Spleen (tissue), 13 donors: ENCODE measurements at places on chromosomes 2 and 18. TPM values are rescaled to one million over a fixed set of nuclear protein-coding genes. Genes with fewer than 3 reads are reported as not detected.
A peak's percentile ranks its signal among the peaks of the same experiment; 100 is the strongest.

DNA sequence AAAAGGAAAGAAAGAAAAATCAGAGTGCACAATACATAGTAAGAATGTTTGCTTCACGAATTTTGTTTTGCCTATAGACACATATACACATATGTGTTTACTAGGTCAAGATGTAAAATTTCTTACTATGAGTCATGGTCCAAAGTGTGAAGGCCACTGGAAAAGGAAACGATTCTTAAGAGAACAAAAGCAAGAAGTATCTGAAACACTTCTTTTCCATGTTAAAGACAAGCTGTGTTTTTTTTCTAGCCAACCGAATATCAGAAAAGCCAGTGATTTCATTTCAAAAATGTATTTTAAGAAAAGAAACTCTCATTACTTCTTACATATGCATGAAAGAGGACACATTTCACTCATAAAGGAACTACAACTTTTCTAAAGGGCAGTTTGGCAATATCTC is 24.9 kb downstream of the PECR start:
- peak overlapping the region; percentile 86 for H3K27ac ChIP-seq
- H3K4me3 ChIP-seq = no peak overlapping the region
- DNase-seq = no peak
- H3K4me1 ChIP-seq = peaks cover 23% of the 10 kb centered on the region
- H3K27me3 ChIP-seq = no peaks in the 10 kb centered on the region
- no peaks in the 10 kb centered on the region for H3K36me3 ChIP-seq

DNA sequence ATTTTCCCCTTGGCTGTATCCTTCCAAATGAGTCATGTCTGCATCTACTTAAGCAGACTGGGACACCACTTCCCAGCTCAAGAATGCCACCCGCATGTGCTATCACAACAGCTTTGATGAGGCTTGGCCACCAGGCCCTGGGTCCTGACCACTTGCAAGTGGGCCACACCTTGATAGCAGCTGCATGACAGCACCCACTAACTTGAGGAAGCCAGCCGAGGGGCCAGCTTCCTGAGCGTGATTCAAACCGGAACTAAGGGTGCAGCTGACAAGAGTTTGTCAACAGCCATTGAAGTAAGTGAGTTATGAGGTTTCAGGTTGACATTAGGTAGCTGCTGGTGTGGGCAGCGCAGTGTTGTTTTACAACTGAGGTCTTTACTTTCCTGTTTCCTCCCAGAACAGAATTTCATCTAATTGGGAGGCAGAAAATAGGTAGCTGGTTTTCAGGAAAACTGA is 54.4 kb downstream of the EPHA4 start:
- DNase-seq = peak; percentile 90
- peaks cover 37% of the 10 kb centered on the region for H3K4me1 ChIP-seq
- H3K27me3 ChIP-seq = no peaks in the 10 kb centered on the region
- H3K4me3 ChIP-seq = no peak overlapping the region
- H3K36me3 ChIP-seq = no peaks in the 10 kb centered on the region
- H3K27ac ChIP-seq = peak overlapping the region; percentile 65

- DNase-seq = no peak
- H3K36me3 ChIP-seq = no peaks in the 10 kb centered on the region
- H3K27ac ChIP-seq = no peak overlapping the region
- no peak overlapping the region for H3K4me3 ChIP-seq
- no peaks in the 10 kb centered on the region for H3K4me1 ChIP-seq
These were observed 34.6 kb upstream of the RNF125 start for GRCh38 chr18:31983976-31984375.

Gene TWSG1
- 18.0 TPM for total RNA-seq

GRCh38 chr2:105746177-105747080 is 1.7 kb downstream of the NCK2 start:
- peak overlapping the region; percentile 87 for H3K27ac ChIP-seq
- H3K36me3 ChIP-seq = no peaks in the 10 kb centered on the region
- peaks cover 65% of the 10 kb centered on the region for H3K4me1 ChIP-seq
- DNase-seq = peak; percentile 96

GRCh38 chr2:217085543-217085942 is 225.7 kb upstream of the TNP1 start:
- no peak overlapping the region for H3K4me3 ChIP-seq
- H3K4me1 ChIP-seq = peaks cover 13% of the 10 kb centered on the region
- H3K27me3 ChIP-seq = no peaks in the 10 kb centered on the region

Gene SGPP2
- 1.6 TPM for total RNA-seq

GRCh38 chr2:119694470-119694844 is 15.5 kb downstream of the TMEM177 start:
- H3K4me3 ChIP-seq = no peak overlapping the region
- no peaks in the 10 kb centered on the region for H3K27me3 ChIP-seq
- peak; percentile 27 for DNase-seq
- peaks cover 4% of the 10 kb centered on the region for H3K36me3 ChIP-seq
- H3K27ac ChIP-seq = no peak overlapping the region
- H3K4me1 ChIP-seq = no peaks in the 10 kb centered on the region

Gene IL36A
- total RNA-seq = not detected

GRCh38 chr2:134572314-134573084 is 146.3 kb downstream of the TMEM163 start:
- H3K36me3 ChIP-seq = no peaks in the 10 kb centered on the region
- H3K4me3 ChIP-seq = no peak overlapping the region
- DNase-seq = no peak
- no peak overlapping the region for H3K27ac ChIP-seq

DNA sequence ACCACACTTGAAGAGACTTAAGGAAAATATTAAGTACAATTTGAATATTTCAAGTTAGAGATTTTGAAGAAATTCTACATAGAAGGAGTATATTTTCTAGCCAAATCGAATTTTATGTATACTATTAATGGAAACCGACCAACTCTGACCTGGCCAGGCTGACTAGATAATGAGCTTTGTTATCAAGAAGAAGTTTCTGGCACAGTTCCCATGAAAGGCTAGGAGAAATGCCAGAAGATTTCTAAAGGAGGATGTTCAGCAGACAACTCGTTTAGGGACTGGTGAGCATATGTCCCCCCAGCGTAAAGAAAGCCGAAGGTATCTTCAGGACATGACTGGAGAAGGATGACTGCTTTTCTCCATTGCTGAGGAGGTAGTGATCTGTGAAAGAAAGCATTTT is 127.3 kb downstream of the DIS3L2 start:
- H3K4me3 ChIP-seq = no peak overlapping the region
- no peaks in the 10 kb centered on the region for H3K27me3 ChIP-seq
- H3K4me1 ChIP-seq = no peaks in the 10 kb centered on the region
- H3K36me3 ChIP-seq = no peaks in the 10 kb centered on the region
- no peak overlapping the region for H3K27ac ChIP-seq

Gene SPP2
- total RNA-seq = not detected

DNA sequence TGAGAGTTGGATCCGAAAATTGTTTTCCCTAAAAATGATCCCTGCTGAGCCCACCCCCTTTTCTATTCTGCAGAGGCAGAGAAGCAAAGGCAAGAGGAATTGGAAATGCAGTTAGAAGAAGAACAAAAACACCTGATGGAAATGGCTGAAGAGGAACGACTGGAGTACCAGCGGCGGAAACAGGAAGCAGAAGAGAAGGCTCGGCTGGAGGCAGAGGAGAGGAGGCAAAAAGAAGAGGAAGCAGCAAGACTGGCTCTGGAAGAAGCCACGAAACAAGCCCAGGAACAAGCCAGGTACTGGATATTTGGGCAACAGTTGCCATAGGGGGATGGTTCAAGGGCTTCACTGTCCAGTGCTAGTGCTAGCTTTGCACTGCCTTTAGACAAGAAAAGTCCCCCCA is 41.7 kb downstream of the SUMO1 start:
- H3K27me3 ChIP-seq = no peaks in the 10 kb centered on the region
- no peak overlapping the region for H3K4me3 ChIP-seq
- H3K4me1 ChIP-seq = no peaks in the 10 kb centered on the region
- no peak overlapping the region for H3K27ac ChIP-seq

Gene KATNAL2
- 4.5 TPM for total RNA-seq

- H3K4me1 ChIP-seq = no peaks in the 10 kb centered on the region
- no peak overlapping the region for H3K27ac ChIP-seq
- no peak overlapping the region for H3K4me3 ChIP-seq
These were observed 77.1 kb upstream of the TNP1 start for GRCh38 chr2:216936954-216937357.

DNA sequence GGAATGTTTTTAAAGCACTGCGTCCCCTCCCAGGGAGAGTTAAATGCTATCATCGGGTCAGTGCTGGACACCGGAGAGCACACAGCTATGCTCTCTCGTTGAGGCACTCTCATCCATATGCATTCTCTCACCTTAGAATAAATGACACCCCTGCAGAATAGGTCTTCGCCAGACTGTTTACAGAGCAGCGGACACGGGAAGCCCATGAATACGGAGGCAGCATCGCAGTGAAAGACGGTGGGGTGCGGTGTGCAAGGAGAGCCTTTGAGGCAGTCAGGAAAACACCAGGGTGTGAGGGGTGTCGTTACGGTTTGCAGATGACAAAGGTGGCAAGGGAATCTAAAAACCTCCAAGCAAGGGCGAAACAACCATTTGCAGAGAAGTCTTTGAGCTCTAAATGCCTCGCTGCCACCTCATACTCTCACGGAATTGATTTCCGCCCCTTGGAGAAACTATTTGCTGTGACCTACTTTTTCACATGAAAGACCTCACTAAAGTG is 169.2 kb upstream of the FHL2 start:
- DNase-seq = no peak
- no peaks in the 10 kb centered on the region for H3K4me1 ChIP-seq
- no peaks in the 10 kb centered on the region for H3K36me3 ChIP-seq
- H3K4me3 ChIP-seq = no peak overlapping the region

DNA sequence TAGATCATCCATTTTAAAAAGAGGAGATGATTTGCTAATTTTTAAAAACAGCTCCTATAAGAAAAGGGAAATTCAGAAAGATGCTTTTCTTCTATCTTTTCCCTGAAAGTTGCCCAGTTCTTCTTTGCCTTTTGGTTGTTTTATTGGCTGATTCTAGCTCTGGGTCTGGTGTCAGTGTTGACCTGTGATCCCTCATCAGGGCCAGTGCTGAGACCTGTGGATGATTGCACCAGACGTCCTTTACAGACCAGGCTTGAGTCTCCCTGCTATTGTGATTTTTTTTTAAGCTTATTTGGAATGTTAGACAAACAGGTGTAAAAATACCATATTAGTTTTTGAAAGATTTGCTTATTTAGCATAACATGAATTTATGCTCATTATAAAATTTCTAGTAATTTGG is 88.2 kb downstream of the ACSL3 start:
- H3K27ac ChIP-seq = no peak overlapping the region
- H3K4me3 ChIP-seq = no peak overlapping the region
- H3K4me1 ChIP-seq = no peaks in the 10 kb centered on the region

GRCh38 chr2:227308784-227309183 is 16.3 kb upstream of the MFF start:
- no peaks in the 10 kb centered on the region for H3K36me3 ChIP-seq
- H3K27me3 ChIP-seq = no peaks in the 10 kb centered on the region
- H3K4me3 ChIP-seq = no peak overlapping the region
- no peaks in the 10 kb centered on the region for H3K4me1 ChIP-seq
- H3K27ac ChIP-seq = no peak overlapping the region

DNA sequence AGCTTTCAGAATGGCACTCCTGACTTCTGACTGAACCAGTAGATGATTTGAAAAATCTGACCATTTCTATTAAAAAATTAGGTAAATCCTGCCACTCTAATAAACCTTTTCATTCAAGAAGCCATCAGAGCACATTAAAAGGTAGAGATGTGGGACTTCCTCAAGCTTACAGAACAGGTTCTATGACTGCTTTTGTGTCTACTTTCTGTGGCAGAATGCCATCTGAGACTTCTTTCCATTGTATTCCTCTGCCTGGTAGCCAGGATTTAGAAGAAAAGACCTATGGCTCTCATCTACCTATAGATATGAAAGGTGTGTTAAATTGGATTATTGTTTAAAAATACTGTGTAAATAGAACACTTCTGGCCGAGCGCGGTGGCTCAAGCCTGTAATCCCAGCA is 99.9 kb upstream of the NABP1 start:
- no peak overlapping the region for H3K4me3 ChIP-seq
- no peaks in the 10 kb centered on the region for H3K4me1 ChIP-seq
- H3K27me3 ChIP-seq = no peaks in the 10 kb centered on the region

Gene CAPN13
- not detected for total RNA-seq

Gene DYSF
- 195 TPM for total RNA-seq

Gene GREB1L
- 0.69 TPM for total RNA-seq

Gene RBM45
- 14.4 TPM for total RNA-seq

GRCh38 chr2:9740382-9741073 is 102.7 kb upstream of the TAF1B start:
- no peaks in the 10 kb centered on the region for H3K36me3 ChIP-seq
- H3K4me3 ChIP-seq = no peak overlapping the region
- no peak for DNase-seq
- H3K27ac ChIP-seq = no peak overlapping the region
- H3K27me3 ChIP-seq = no peaks in the 10 kb centered on the region

GRCh38 chr18:57544936-57545660 is 41.4 kb downstream of the FECH start:
- no peak overlapping the region for H3K27ac ChIP-seq
- H3K4me3 ChIP-seq = no peak overlapping the region
- peaks cover 8% of the 10 kb centered on the region for H3K36me3 ChIP-seq
- no peak for DNase-seq

DNA sequence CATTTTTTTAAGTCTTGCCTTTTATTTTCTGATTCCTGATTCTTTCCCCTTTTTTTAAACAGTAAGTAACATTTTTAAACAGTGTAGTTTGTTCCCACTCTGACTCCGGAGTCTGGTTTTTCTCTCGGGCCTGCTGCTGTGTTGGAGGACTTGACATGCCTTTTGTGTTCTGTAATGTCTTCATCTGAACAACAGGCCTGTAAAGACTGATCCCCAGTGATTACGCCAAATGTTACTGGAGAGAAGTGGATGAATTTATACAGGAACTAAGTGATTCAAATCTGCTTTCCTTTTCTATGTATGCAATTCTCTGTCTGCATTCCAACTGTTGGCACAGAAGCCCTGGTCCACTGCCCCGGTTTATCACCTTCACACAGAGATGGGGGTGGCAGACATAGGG is 54.3 kb upstream of the RMDN2 start:
- peaks cover 10% of the 10 kb centered on the region for H3K4me1 ChIP-seq
- H3K27me3 ChIP-seq = no peaks in the 10 kb centered on the region
- H3K27ac ChIP-seq = no peak overlapping the region
- DNase-seq = no peak
- no peak overlapping the region for H3K4me3 ChIP-seq
- no peaks in the 10 kb centered on the region for H3K36me3 ChIP-seq

Gene HADHA
- total RNA-seq = 134 TPM

DNA sequence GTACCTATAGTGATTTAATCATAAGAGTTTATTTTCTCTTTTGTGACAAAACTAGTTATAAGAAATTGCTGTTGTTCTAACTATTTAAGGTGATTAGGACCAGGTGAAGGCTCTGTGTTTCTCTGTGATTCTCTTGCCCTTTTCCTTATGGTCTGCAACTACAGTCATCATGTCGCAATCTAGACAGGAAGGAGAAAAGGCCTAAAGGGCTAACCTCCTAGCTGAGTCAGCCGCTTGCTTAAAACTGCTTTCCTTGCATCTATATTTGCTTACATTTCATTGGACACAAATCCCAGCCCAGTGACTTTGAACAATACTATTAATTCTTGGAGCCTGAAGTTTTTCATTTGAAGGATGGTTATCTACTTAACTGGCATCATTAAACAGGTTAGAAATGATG is 93.1 kb downstream of the PIK3C3 start:
- H3K4me3 ChIP-seq = no peak overlapping the region
- H3K27me3 ChIP-seq = no peaks in the 10 kb centered on the region
- no peaks in the 10 kb centered on the region for H3K36me3 ChIP-seq
- peaks cover 10% of the 10 kb centered on the region for H3K4me1 ChIP-seq
